ENCODE measurements at places on chromosomes 11 and 22.
A peak's percentile ranks its signal among the peaks of the same experiment; 100 is the strongest.

GRCh38 chr22:42716221-42716620, 4.4 kb downstream of the A4GALT start:
- no peak for DNase-seq

DNA sequence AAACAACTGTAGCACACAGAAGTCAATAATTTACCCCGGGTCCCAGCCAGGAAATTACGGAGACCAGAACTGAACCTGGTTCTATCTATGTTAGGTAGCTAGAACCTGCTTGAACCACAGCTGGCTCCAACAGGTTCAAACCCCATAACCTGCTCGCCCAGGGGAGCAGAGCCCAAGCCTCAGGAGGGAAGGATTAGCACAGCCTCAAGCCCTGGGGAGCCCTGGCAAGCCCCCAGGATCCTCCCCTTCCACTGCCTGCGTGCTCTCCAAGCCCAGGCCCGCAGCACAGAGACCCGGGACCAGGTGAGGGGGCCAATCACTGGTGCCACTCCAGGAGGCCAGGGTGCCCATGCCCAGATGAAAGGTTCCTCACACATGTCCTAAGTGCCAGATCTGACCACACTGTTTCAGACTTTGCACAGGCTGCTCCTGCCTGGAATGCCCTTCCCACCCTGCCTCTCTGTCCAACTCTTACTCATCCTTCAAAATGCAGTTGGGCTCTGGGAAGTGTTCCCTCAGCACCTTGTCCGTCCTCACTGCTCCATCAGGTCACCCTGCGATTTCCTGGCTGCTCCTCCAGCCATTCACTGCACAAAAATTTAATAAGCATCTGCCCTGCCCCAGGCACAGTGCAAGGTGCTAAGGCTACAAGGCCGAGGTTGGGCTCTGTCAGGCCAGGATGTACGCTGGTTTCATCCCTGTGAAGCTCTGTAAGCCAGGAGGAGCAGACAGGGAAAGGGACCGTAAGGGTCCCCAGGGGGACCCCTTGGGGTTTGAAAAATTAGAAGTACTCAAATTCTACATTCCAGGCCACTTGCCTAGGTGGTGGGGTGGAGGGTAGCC, 32.2 kb downstream of the ARRB1 start:
- no peak for DNase-seq

GRCh38 chr11:132357811-132358572, 987.6 kb downstream of the NTM start:
- DNase-seq: no peak

DNA sequence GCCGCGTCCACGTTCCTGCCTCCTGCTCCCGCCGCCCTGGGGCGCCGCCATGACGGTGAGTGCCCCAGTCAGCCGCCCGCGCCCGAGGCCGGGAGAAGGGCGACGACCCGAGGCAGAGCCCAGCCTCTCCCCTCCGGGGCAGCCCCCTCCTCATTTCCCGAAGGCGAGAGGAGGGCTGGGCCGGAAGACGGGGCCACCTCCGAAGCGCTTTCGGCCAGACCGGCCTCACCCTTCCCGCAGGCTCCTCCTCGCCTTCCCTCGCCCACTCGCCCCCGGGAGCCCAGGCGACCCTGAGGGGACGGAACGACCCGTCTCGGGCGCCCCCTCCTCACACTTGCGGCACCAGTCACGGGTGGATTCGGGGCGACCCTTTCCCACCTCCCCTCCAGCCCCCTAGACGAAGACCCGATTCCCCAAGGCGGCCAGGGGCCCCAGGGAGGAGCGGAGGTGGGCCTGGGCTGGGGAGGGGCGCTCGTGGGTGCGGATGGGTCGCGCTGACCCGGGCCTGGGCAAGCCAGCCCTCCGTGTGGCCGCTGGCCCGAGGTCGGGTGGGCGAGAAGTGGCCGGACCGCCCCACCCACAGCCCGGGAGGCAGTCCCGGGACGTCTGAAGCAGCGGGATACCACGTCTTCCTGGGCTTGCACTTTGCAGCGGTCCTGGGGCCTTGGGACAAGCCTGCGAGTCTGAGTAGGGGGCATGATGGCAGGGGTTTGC, 49.7 kb downstream of the TRIOBP start:
- no peak for DNase-seq

DNA sequence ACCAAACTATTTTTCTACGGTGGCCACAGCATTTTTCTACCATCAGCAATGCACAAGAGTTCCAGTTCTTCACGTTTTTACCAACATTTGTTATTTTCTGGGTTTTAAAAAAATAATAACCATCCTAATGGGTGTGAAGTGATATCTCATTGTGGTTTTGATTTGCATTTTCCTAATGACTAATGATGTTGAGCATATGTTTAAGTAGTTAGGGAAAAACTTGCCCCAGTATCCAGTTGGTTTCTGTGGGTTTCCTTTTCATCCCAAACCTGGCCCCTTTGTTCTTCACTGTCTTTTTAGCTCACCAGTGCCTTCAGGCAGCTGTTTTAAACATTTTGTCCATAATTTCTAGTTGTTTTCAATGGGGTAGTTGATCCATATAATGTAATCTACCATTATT, 14.7 kb upstream of the PTS start:
- DNase-seq: no peak

GRCh38 chr11:44138286-44138685, 42.8 kb downstream of the EXT2 start:
- DNase-seq: no peak

DNA sequence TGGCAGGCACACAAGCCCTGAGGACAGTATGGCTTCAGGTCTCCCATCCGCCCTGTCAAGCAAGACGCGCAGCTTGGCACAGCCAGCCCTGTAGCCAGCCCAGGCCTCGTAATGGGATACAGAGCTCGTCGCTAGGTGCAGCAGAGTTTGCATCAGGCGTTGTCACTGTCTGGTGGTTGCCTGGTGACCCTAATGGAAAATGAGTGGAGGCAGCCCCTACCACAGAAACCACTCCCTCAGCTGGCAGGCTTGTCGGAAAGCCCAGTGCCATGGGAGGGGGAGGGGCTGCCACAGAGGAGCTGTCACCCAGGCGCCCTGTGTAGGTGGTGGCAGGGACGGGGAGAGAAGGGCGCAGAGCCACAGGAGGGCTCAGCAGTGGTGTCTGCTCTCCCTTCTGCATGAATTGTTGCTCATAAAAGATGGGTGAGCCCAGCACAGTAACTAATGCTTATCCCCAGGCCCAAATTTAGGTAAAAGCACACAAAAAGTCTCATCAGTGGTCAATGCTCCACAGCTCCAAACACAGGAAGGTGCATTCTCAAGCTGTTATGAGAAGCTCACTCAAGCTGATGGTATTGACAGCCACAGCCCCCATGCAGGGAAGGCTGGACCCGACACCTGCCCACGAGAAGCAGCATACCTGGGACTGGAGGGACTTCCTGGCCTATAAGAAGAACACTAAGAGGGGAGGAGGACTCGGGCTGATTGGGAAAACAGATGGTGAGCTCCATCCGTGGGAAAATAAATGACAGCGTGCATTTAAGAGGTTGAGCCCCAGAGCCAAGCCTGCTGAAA, 164.6 kb downstream of the ETS1 start:
- no peak for DNase-seq

- DNase-seq: no peak
Observed at GRCh38 chr11:69416762-69417698, 64.4 kb upstream of the LINC01488 start.

DNA sequence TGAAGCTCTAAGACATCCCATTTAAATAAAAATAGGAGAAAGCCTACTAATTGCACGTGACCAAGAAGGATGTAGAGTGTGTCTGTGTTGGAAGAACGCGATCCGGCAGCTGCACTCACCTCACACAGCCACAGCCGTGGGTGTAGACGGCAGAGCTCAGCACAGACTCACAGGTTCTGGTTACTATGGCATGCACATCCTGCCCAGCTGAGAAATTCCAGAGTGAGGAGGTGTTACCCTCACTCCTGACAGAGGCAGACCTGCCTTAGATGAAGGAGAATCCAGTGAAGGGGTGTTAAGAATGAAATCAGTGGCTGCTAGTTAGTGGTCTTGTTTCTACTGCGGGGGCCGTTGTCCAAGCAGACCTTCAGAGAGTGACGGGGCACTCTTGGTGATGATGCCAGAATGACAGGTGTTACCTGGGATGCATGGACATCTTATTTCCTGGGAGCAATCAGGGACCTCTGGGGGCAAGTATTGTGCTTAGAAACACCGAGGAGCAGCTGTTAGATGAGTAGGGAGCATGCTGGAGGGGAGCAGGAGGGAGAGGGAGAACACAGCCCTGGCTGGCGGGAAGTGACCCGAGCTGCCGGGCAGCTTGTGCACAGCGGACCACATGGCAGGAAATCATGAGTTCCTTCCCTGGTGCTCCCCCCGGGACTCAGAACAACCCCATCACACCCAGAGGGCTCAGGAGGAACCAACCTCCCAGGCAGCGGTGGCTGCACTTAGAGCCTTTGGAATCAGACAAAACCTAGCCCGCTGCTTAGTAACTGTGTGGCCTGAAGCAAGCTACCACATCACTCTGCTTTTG, 12.3 kb downstream of the KCNJ5 start:
- DNase-seq: no peak

GRCh38 chr11:125626288-125626950, 1.5 kb downstream of the CHEK1 start:
- peak; percentile 82 for DNase-seq

DNA sequence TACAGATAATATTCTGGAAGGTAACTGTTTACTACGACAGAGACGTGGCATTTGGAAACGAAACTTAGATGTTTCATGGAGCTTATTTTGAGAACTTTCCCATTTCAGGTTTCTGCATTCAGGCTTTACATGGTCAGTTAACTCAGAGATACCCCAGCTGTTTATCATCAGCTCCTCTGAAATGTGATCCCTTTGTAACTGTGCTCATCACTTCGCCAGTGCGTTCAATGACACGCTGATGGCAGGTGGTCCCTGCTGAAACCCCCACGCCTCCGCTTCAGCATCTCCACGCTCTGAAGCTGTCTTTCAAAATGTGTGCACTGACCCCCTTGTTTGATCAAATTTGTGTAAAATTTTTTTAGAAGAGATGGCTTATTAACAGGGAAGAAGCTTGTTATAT, 30.5 kb downstream of the ALG12 start:
- no peak for DNase-seq

- DNase-seq: peak; percentile 85
Observed at GRCh38 chr22:36486619-36487384, 5.4 kb upstream of the TXN2 start.

GRCh38 chr11:82046778-82047177, 686.9 kb downstream of the FAM181B start:
- no peak for DNase-seq

DNA sequence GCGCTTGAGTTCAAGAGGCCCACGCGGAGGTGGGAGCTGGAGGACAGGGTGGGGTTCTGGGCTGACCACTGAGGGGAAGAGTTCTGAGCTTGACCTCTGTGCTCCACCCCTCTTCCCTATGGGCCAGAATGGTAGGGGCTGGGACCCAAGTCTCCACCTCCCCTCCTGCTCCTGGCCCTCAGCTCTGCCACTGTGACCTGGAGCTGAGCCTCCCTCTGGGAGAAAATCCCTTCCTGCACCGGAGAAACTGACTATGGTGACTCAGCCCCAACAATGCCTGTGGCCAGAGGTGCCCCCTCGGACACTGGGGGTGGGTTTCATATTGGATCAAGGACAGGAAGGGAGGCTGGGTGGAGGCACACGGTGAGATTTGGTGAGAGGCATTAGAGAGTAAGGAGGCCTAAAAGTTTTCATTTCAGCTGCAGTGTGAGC, 23.0 kb downstream of the RELT start:
- DNase-seq: peak; percentile 41

GRCh38 chr11:115659061-115659963, 155.1 kb upstream of the CADM1 start:
- DNase-seq: no peak

DNA sequence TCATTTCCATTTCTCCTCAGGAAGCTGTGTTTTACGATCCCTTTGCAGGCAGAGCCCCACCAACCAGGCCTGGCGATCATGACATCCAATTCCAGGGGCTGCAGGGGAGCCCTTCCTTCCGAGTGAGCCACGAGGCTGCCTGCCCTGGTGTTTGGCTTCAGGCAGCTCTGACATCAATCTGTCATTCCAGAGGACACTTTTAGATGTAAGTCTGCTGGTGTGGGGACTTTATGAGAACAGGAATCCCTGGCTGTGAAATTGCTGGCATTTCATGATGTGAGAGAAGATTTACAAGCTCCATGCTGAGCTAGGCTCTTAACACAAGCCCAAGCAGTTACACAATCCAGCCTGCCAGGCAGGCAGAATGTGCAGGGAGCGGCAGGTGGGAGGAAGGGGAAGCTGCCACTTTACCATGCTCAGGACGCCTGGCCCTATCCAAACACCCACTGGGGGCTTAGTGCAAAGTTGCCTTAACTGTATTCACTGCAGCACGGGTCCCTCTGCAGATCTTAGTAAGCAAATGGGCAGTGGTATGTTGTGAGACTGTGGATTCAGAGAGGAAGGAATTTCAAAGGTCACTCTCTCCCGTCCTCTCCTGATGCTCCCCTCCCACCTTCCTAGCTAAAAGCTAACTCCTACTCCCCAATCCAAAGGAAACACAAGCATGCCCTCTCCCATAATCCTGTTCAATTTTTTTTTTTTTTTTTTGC, 43.4 kb upstream of the MICAL2 start:
- no peak for DNase-seq

GRCh38 chr11:58622344-58622743, at the start of gene CNTF:
Gene CNTF (plus strand): TSS chr11:58622665. CDS start chr11:58622753, 88 bp downstream.
- DNase-seq: no peak

GRCh38 chr11:130300567-130300966, 14.2 kb downstream of the ZBTB44 start:
- no peak for DNase-seq

DNA sequence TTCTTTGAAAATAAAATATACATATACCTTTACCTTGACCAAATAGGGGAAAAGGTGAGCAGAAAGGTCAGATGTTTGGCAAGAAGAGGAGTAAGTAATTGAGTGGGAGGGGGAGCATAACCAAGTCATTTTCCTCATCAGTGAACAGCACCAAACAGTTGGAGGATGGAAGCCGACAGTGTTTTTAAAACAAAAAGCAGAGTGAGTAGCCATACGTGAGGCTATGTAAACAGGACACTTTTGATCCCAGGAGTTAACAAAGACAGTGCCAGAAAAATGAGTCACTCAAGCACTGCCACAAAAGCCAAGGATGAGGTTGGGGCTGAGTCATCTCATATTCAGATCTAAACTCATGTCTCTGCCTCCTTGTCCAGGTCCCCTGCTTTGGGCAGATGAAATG, 734.7 kb downstream of the KCNA4 start:
- no peak for DNase-seq

DNA sequence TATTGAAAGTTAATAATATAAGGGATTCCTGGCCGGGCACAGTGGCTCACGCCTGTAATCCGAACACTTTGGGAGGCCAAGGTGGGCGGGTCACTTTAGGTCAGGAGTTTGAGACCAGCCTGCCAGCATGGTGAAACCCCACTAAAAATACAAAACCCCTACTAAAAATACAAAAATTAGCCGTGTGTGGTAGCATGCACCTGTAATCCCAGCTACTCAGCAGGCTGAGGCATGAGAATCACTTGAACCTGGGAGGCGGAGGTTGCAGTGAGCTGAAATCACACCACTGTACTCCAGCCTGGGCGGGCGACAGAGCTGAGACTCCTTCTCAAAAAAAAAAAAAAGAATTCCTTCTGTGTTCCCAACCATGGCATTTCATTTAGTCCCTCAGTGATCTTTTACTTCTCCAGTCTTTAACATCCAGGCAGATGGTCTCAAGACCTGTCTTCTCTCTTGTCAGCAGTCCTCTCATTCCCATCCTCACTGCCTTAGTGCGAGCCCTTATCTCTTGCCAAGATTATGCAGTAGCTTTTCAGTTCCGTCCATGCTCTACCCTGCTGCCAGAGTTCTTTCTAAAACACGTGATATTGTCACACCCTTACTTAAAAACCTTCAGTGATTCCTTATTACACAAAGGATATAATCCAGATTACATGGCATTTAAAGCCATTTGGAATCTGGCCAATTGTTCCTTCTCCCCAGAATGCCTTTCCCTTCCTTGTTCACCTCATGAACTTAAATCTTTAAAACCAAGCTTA, 17.9 kb downstream of the RTN3 start:
- no peak for DNase-seq
